Activated effector memory CD4-positive, alpha-beta T cell treated with Interleukin-2 at 50 U/mL for 16 hours (primary cell): ENCODE measurements at places on chromosomes 6 and 20.

DNA sequence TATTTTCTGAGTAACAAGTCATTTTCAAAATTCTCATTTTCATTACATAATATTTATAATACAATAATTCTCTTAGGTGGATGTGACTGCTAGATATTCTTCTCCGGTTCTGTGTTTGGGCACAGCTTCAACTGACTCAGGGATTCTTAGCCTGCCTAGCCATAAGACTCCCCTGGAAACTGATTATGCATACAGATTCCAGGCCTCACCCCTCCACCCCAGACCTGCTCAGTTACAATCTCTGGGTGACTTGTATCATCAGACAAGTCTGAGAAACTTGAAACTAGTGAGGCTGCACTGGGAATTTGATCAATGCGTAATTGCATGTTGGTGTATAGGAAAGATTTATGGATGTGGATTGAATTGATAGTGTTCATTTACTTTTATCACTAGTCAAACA is 25.4 kb downstream of the FLRT3 start:
- DNase-seq = no peak

- DNase-seq = no peak
Measured at GRCh38 chr20:53104884-53105283, 132.7 kb downstream of the TSHZ2 start.

GRCh38 chr6:36418558-36418957 is 24.1 kb downstream of the PXT1 start:
- DNase-seq = no peak

GRCh38 chr6:3427687-3428085 is 29.2 kb downstream of the SLC22A23 start:
- DNase-seq = no peak

DNA sequence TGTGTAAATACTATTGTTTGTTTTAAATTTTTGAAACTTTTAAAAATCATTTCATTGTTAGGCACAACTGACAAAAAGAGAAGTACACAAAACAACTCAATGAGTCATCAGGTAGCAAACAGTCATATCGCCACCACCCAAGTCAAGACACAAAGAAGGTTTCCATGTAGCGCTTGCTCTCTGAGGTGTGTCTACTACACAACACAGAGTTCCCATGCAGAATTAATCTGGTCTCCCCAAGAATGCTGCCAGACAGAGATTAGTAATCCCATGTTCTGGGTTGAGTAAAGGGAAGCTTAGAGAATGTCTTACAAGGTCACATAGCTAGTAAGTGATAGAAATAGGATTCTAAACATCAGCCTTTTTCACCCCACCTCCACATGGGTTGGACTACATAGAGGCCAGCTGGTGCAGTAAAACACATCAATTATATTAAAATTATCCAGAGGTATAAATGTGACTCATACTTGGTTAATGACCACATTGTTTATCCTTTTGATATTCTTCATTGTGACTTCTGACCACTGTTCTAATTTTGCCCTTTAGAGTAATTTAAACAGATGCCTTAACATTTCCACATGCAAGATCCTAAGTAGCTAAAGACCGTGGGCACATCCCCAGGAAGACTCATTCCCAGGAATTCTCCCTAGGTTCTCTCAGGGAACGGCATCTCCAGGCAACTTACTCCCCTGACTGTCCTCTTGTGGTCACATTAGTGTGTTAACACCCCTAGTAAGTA is 413.5 kb downstream of the PRKN start:
- no peak for DNase-seq

DNA sequence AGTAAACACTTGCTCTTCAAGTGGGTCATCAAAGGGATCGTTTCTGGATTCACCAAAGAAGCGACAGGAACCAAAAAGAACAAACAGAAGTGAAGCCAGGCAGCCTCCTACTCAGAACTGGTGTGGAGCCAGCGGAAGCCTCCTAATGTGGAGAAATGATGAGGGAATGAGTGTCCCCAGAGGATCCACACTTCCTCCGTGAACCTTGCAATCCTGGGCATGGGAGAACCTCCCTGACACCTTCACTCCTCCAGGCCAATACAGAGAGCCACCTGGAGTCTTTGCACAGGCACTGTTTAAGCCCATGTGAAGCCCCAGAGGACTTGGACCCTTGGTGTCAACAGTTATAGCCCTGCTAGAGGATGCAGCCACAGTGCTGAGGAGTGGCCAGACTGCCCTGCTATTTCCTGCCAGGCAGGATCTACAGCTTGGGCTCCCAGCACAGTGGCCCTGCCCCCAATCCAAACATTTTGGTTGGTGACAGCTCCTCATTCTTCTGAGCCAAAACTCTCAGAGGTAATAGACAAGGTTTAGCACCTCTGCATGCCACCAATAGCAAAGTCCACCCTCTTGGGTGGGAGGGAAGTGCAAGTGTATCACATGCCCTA is 23.2 kb upstream of the SERINC1 start:
- no peak for DNase-seq

- DNase-seq = no peak
Measured at GRCh38 chr6:53809691-53810090, 14.9 kb downstream of the LRRC1 start.

DNA sequence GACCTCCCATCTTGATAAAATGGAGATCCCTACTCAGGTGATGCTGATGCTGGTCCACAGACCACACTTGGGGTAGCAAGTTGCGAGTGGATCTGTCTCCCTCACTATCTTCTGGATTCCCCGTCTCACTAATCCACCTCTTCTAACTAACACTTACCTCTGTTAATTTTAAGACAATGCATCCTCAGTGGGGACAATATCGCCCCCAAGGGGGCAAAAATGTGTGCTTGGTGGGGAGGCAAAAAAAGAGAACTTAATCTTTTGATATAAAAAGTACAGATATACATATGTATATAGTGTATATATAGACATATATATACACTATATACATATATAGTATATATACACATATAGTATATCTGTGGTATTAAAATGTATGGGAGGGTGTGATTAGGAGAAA is 4.3 kb downstream of the LRFN2 start:
- no peak for DNase-seq

GRCh38 chr6:126531840-126532239 is 191.9 kb downstream of the CENPW start:
- no peak for DNase-seq

DNA sequence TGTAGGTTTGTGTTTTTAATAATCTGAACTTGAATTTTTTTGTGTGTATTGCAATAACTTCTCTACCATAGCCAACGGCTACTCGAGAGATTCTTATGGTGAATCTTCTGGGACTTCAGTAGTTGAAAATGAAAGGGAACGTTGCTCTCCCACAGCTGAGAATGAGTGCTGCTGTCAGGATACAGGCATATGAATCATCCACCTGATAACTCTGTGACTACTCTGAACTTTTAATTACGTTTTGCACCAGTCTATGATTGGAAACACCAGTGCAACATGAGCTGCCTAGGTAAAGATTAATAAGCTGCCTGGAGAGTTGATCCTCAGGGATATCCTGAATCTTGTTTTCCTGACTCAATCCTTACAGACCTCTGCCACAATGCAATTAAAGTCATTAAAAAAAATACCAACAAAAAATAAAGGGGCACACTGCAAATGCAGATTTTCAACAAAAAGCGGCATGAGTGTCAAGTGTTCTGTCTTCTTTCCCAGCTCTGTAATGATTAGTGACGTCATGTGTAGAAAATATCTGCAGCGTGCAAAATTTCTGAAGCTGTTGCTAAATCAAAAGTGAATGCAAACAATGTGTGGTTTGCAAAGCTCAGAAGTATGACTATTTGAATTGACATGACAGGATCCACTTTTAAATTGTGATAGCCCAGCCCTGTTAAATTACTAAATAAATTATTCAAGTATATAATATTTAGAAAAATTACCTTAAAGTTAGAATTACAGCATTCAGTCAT is 432.2 kb downstream of the HTR1B start:
- no peak for DNase-seq

DNA sequence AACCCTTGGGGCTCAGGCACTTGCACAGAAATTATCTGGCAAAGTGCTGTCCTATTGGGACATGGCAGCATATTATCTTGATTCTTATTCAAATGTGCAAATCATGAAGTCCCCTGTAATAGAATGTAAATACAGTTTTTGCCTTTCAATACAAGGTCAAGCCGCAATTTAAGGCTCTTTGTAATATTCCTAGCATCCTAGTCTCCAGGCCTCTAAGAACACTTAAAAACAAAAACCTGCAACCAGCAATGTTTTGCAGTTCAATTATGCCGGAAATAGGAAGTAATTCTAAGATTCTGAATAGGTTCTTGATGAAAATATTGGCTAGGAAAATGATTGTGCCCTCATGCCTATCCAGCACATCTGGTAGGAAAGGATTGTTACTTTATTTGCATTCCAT is 197.2 kb upstream of the IRAK1BP1 start:
- no peak for DNase-seq
